Fibroblast of the conjunctiva (primary cell): ENCODE measurements at places on chromosomes 6 and 20.

- no peak for DNase-seq
These were observed 265.8 kb upstream of the PLCB4 start for GRCh38 chr20:8803065-8803464.

GRCh38 chr20:21981597-21982344, 276.3 kb downstream of the PAX1 start:
- DNase-seq, result peak; percentile 17

DNA sequence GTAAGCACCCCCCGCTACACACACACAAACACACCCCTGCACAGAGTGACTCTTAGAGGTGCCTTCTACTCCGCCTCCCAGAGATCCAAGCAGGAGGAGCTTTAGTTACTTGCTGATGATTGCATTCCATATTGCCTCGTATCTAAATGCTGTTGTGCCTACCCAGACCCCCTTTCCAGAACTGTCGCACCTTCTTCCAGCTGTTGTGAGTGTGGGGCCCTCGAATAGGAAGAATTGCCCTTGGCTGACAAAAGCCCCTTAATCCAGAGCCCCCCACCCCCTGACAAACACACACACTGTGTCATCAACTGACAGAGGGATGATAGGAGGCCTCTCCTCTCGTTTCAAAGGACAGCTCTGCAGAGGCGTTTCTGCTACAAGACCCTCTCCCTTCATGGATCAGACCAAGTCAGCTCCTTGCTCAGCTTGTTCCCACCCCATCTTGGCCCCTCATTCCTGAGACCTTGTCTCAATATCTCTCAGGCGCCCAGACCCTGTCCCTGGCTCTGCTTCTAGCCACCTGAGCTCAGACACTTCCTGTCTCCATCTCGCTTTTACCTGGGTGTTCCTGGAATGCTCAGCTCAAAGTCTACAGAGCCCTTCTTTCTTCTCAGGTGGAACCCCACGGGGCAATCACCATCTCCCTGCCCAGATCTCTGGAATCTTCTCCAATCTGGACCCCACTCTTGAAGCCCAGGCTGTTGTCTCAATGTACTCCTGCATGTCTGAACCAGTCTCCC, 4.0 kb upstream of the VSX1 start:
- DNase-seq, result no peak

DNA sequence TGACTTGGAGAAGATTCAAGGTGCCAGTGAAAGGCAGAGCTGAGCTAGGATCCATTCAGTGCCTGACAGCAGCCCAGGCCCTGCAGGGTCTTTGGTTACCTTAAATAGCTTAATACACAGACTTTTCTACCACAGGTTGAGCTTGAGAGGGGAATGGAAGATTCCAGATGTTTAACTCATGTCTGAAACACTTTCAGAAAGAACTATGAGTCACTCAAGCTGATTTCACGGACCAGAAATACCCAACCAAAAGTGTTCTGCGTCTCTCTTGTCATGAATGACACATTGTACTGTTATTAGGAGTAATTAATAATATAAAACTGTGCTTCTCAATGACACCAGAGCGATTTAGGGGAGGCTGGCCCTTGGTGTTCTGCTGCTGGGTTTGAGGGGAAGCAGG, 6.4 kb upstream of the PMEPA1 start:
- no peak for DNase-seq

DNA sequence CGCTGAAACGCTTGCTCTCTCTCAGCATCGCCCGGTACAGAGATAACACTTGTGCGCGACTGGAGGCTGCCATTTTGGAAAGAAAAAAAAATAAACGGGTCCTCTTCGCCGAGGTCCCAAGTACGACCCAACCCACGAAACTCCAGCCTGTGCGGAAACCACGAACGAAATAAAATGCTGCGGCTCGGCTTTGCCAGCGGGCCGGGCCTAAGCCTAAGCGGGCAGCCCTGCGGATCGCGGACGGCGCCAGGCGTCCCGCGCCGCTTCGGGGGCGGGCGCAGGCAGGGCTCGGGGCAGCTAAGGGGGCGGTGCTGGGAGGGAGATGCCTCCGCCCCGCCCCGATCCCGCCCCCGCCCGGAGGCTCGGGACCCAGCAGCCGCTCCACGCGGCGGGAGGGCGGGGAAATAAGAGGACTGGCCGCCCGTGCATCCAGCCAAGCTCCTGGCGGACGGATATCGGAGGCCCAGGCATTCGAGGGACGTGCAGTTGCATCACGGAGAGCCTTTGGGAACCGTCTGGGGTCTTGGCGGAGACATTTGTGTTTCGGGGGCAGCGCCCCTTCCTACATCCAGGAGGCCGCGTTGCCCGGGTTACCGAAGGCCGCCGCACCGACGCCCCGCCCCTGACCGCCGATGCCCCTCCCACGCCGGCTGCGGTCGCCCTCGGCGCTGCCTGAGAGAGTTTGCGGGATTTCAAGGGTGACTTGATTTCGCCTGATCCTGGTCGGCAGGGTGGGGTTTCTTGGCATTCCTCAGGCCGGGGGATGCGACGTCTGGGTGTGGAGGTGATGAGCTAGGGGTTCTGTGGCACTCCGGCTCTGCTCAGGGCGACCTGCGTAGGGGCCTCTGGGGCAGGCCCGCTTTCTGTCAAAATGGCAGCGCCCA, at the start of the genes FARS2 and LYRM4:
Gene FARS2 (plus strand): TSS at position 853 of the 884 bp plus-strand sequence.
Gene LYRM4 (minus strand): TSS at position 290 of the 884 bp plus-strand sequence. CDS start 217 bp downstream, at position 73.
- DNase-seq, result peak; percentile 59

DNA sequence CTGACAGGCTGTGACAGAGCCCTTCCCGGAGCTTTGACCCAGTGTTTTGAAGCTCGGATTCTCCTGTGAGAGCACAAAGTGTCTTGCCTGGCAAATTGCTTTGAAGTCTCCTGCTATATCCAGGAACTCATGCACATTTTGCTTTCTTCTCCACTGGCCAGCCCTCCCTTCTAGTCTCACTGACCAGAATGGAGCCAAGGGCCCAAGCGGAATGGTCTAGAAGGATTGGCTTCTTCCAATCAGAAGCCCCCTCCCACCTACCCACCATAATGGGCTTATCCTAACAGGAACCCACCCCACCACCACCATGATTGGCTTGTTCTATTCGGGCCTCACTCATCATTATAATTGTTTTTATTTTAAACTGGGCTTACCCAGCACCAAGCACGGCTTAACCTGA, 130.1 kb downstream of the PXDC1 start:
- DNase-seq, result no peak

- no peak for DNase-seq
These were observed 70.3 kb downstream of the PREP start for GRCh38 chr6:105332576-105332975.

GRCh38 chr6:46491201-46491627, at the start of gene RCAN2:
Gene RCAN2, minus strand, starts transcription at chr6:46491449.
- peak; percentile 14 for DNase-seq

DNA sequence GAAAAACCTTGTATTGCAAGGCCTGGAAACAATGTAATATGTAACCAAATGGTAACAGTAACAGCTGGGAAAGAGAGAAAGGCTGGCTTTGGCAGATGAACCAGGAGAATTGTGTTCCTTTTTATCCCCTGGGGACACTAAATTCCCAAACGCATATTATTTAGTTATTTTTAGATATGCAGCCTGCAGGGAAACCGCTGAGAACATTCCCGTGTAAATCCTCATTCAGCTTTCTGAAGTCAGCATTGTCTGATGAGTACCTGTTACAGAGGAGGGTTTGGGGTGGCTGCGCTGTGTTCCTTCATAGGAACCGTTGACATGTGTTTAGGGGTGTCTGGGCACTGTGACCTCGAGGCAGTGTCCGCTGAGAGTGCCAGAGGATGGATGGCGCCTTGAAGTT, 101.3 kb downstream of the SMOC2 start:
- DNase-seq, result no peak

DNA sequence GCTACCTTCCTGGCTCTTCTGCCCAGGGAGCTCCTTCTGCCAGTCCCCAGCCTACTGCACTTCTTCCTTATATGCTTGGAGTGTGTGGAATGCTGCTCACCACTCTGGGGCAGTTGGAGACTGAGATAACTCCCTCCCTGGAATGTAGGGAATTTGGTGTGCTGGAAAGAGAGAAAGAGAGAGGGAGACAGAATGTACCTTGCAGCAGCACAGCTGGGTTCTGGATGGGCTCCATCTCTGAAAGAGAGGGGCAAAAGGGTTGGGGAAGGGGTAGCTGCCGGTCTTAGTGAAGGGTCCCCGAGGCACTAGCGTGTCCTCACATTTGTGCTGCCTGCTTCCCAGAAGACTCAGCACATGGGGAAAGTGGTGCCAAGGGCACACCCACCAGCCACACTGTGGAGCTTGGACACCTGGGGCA, 40.2 kb upstream of the DDR1 start:
- DNase-seq, result no peak

DNA sequence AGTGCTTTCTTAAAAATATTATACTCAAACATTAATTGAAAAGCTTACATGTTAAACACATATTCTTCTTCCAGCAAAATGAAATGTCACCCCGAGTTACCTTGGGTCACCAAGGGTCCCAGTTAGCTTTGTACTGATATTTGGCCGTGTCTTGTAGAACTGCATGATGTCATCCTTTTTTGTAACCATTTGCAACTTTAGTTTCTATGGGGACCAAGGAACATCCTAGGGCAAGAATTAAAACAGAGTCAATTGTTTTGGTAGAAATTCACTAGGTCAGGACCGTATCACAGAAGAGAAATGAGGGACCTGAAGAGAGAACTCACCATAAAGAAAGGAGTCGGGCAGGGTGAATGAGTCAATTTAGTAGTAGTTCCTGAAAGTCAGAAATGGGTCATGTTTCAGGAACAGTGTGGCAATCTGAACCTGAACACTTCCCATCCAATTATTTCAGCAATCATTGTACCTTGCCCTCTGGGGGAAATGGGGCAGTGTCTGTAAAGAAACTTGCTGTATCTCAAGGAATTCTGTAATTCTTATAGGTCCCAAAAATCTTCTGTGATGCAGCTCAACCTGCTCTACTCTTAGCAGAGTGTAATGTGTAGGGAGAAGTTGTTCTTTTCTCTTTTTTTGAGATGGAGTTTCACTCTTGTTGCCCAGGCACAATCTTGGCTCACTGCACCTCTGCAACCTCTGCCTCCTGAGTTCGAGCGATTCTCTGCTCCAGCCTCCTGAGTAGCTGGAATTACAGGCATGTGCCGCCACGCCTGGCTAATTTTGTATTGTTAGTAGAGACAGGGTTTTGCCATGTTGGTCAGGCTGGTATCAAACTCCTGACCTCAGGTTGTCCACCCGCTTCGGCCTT, 5.3 kb upstream of the AKAP7 start:
- no peak for DNase-seq

GRCh38 chr20:4794846-4795245, 73.1 kb downstream of the PRND start:
- DNase-seq, result no peak

- DNase-seq, result peak; percentile 50
These were observed 55.6 kb upstream of the BEND6 start for GRCh38 chr6:56899311-56899710.

DNA sequence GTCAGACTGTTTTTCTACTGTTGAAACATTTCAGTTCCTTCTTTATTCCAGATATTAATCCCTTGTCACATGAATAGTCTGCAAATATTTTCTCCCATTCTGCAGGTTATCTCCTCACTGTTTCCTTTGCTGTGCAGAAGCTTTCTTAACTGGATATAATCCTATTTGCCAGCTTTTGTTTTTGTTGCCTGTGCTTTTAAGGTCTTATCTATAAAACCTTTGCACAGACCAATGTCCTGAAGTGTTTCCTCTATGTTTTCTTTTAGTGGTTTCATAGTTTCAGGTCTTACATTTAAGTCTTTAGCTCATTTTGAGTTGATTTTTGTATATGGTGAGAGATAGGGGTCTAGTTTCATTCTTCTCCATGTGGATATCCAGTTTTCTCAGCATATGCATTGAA, 19.2 kb downstream of the NCOA6 start:
- no peak for DNase-seq

DNA sequence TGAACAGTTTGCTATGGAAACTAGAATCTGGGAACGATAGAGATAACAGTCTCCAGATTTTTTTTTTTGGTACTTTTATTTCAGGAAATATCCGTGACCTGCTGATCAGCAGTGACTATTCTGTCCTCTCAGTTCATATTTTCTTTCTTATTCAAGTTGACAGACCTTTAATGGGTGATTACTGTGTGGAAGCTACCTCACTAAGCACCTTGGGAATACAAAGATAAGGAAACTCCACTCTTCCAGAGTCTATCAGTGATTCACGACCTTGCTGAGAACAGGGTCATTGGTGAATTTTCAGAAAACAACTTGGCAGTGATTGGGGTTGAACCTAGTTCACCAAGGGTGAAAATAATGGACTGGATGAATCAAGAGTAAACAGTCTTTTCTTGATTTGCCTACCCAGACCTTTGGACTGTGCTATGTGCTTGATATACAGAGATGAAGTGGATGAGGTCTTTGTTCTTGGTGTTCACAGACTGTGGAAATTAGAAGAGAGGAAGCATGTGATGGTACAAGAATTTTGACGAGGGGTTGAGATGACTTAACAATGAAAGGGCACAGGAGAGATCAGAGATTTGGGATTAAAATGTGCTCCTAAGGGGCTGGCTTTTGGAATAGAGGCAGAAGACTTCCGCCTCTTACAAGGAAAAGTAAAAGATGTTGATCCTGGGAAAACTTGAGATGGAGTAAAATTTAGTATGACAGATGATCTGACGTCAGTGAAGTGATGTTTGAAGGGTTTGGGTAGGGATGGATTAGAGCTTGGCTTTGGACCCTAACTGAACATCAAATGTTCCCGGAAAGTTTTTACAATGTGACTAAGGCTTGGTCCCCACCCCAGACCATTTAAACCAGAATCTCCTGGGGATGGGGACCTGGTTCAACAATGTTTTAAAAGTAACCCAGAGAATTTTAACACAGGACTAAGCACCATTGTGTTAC, 1.2 kb downstream of the KAT14 start:
- DNase-seq, result no peak

- no peak for DNase-seq
These were observed 490.4 kb upstream of the HS3ST5 start for GRCh38 chr6:114833211-114833610.

GRCh38 chr6:2792330-2793110, 27.3 kb downstream of the WRNIP1 start:
- DNase-seq, result no peak

DNA sequence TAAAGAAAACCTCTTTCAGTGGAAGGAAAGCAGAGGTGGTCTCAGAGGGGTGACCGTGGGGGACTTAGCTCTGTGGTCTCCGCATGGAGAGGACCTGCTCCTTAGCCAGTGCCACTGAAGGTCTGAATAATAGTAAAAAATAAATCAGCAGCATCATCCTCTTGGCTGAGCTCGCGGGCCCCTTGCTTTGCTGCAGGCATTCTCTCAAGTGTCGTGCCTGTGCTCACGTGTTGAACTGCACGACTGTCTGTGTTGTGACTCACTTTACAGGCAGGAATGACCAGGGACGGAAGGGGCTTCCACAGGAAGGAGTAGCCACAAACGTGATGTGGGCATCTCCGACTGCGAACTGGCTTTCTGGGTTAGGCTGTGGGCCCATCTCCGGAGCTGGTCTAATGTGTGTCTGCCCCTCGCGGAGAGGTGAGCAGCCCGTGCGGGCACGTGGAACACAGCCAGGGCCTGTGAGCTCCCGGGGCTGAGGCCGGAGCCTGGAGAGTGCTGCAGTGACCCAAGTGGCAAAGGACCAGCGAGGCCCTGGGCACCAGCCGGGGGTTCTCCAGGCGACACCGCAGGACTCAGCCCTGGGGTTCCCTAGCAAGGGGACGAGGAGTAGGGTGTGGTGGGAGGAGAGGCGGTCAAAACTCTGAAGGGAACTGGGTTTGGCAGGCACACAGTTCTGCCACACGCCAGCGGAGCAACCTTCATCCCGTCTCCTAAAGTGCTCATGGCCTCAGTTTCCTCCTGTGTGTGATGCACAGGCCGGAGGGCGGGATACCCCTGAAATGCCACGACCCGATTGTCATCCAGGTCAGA, 89.2 kb downstream of the RAMACL start:
- no peak for DNase-seq

- DNase-seq, result no peak
These were observed 28.1 kb downstream of the SLC52A3 start for GRCh38 chr20:740162-740561.

- no peak for DNase-seq
These were observed 168.5 kb downstream of the MYLK4 start for GRCh38 chr6:2582268-2582667.
